Activated CD4-positive, alpha-beta T cell treated with anti-CD3 and anti-CD28 coated beads, Interleukin-2, amount 50 U/mL, for 4 hours (primary cell): ENCODE measurements at places on chromosomes 11 and 22.

GRCh38 chr22:45196308-45196707, 32.6 kb downstream of the NUP50 start:
- DNase-seq, result no peak

DNA sequence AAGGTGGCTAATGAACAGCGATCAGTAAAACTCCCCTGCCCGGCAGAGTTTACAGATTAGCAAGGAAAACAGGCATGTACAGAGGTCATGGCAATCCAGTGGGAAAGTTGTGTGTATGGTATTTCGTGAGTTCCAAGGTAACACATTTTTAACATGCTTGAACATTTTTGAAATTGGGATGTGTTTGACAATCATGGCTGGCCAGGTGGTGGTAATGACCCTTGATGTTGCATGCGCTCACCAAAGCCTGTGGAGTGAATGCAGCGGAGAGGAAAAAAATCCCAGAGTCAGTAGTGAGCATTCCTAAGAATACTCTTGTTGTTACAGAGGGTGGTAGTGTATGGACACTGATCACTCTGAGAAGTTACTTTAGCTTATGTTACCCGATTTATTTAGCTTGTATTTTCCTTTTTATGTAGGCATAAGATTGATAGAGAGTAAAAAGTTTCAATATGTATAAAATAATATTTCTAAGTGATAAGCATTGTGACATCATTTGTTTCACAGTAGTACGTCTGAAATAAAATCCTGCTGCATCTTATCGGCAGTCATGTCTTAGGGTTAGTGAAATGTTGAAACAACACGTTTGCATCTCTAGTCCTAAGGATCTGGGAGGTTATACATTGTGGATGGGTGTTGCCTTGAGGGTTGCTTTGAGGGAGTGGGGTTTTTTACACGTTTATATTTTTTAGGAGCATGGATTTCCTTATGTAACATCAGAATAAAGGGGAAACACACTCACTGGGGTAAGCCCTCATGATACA, 8.7 kb downstream of the TEAD1 start:
- DNase-seq, result no peak

DNA sequence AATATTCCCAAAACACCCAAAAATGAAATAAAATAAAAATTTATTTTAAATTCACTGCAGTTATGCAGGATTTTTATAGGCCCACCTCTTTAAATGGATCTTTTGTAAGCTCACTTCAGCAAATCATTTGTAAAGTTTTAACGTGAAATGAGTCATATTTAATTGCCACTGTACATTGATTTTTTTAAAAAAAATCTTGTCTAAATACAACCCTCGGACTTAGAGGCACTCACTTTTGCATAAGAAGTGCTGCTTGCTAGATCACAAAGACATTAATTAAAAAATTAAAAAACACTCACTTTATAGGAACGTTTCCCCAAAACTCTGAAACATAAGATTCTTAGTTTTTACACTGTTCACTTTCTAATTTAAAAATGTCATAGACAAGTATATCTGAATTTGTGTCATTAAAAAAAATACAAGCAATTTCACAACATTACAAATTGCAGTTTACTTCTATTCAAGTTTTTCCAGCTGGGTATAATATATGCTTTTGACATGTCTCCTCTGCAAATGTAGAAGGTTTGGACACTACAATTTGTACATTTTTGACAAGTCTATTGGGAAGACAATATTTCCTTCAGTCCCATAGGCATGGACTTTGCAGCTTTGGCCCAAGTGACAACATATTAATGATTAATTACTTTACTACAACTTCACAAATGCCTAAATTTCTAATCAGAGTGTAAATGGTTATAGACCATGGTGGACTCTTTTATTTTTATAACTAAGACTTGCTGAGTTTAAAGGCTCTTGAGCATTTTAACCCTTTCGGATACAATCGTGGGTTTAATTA, 1088.4 kb downstream of the LRRC4C start:
- DNase-seq, result no peak

DNA sequence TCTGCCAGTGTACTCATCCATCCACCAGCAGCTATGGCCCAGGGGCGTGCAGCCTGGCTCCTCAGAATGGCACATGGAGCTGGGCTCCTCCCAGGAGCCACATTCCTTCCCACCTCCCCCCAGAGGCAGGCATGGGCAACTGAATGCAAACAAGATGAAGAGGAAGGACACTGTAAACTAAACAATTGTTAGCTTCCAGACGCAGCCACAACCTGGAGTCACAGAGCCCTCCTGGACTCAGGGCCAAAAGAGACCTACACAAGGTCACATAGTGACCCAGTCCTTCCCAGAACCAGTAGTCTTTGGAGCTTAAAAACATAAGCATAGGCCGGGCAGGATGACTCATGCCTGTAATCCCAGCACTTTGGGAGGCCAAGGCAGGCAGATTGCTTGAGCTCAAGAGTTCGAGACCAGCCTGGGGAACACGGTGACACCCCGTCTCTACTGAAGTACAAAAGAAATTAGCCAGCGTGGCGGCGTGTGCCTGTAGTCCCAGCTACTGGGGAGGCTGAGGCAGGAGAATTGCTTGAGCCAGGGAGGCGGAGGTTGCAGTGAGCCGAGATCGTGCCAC, 30.7 kb upstream of the CLDN5 start:
- DNase-seq, result no peak

DNA sequence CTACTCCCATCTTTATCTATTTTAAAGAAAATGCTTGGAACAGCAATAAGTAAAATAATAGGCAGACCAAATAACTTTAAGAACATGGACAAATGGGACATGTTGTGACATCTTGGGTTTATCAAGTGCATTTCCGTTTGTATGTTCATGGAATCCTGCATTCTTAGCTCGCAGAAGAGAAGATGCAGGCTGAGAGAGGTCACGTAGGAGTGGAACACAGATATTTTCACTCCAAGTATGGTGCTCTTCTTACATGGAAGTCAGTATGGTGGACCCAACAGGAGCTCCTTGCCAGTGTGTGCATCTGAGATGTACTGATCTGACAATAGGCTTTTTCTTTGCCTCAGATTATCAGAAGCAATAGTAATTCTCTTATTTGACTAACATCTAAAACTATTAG, 1.7 kb downstream of the E2F8 start:
- DNase-seq, result no peak

GRCh38 chr11:133291780-133292179, 240.5 kb downstream of the OPCML start:
- no peak for DNase-seq

DNA sequence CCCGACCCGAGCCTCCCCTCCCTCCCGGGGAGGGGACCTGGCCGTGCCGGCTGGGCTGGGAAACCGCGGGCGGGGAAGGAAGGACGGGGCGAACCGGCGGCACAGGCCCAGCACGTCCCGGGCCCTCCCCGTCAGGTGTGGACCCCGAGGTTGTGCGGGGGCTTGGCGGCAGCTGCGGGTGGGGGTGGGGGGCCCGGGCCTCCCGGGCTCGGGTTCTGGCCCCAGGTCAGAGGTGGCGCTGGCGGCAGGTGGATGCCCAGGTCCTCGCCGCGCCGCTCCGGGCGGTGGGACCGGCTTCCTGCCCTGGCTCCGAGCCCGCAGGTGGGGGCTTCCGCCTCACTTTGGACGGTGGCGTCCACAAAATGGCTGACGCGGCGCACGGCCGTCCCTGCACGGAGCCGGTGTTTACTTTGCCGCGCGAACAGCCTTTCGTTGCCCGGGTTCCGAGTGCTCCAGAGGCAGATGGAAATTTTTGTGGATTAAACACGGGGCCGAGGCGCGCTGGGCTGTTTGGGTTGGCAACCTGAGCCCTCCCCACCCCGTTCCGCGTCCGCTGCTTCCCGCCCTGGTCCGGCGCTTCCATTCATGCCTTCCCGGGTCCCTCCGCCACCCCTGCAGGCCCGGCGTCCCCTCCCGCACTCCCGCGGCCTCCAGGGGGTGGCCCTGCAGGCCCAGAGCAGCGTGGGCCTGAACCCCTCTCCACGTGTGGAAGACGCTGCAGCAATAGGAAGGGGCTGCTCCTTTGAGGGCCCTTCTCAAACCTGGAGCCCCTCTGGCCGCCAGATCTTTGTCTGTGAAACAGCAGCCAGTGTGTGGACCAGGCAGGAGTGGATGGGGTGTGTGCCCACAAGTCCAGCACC, 92.0 kb upstream of the KCNQ1OT1 start:
- DNase-seq, result no peak

- DNase-seq, result no peak
These were observed 74.7 kb upstream of the C11orf87 start for GRCh38 chr11:109347304-109347703.

DNA sequence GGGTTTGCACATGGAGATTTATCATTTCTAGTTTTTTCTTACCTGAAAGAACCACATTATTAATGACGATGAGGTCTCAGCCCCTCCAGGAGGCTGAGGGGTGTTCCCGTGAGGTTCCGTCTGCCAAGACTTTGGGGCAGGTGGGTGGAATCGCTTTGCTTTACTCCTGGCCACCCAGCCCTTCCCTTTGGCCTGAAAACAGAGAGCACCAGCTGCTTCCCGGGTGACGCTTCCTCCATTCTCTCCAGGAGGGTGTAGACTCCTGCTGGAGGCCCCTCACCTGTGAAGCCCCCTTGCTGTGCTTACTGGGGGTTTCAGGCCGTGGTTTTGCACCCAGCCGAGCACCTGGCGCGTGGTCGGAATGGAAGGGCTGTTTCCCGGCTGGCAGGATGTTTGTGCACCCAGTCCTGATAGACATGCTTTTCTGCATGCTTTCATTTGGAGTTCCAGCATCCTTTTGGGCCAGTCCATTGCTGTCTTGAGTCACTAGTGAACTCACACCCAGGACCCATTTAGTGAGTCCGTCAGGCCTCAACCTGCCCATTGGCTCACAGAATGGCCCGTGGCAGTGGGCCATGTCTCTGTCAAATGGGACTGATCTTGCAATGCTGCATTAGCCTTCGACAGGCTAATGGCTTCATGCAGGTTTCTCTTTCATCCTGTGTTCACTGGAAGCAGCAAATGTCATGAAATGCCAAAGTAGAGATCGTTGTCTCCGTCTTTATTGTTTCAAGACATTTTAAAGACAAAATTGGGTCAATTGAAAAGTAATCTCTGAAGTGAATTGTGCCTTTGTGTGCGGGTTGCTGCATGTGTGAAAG, 360.8 kb downstream of the TBC1D22A start:
- DNase-seq, result no peak

GRCh38 chr11:81135570-81135969, 1598.1 kb downstream of the FAM181B start:
- DNase-seq, result no peak

- DNase-seq, result no peak
These were observed 72.1 kb upstream of the CD82 start for GRCh38 chr11:44493383-44493782.

GRCh38 chr11:45815747-45816146, 10.8 kb downstream of the SLC35C1 start:
- DNase-seq, result no peak

DNA sequence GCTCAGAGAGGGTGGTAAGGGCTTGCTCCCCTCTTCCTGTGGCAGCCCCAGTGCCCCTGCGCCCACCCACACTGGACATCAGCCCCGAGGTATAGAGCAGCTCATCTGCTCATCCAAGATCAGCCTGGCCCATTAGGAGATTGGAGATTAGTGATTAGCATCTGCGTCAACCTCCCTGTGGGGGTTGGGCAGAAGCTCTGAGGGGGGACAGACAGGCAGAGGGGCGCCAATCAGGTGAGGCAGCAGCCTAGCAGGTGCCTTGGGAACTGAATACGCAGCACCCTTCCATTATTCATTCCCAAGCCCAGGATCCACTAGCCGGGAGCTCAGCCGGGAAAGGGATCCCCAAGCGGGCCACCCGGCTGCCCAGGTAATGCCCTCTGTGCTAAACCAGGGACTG, 11.0 kb downstream of the SMTN start:
- no peak for DNase-seq

DNA sequence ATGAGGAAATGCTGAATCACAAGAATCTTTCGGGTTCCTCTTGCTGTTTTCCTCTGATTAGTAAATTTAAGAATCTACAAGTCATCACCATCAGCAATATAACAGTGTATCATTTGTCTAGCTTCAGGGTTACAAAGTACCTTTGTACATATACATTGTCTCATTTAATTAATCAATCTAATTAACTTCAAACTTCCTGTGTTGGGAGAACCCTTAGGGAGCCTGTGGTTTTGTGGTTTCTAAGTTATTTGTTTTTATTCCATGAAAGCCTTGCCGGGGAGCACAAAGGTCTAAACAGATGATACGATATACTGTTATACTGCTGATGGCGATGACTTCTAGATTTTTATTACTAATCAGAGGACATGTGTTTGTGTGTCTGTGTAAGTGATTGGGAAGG, 41.0 kb downstream of the TIMP3 start:
- DNase-seq, result no peak

DNA sequence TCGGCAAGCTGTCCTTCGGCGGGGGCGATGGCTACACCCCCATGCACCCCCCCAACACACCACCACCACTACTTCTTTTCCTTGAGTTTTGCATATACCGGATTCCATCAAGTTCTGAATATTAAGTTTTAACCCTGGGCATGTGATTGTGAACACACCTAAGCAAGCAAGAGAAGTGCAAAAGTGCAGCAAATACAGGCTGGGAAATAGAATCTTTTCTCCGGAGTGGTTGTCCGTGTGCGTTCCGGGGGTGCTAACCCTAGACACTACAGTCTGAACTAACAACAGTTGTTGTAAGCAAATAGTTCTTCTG, 574 bp downstream of the PRSS23 start:
- DNase-seq, result no peak

- DNase-seq, result no peak
These were observed 206.7 kb downstream of the SBF2 start for GRCh38 chr11:10087186-10087922.

DNA sequence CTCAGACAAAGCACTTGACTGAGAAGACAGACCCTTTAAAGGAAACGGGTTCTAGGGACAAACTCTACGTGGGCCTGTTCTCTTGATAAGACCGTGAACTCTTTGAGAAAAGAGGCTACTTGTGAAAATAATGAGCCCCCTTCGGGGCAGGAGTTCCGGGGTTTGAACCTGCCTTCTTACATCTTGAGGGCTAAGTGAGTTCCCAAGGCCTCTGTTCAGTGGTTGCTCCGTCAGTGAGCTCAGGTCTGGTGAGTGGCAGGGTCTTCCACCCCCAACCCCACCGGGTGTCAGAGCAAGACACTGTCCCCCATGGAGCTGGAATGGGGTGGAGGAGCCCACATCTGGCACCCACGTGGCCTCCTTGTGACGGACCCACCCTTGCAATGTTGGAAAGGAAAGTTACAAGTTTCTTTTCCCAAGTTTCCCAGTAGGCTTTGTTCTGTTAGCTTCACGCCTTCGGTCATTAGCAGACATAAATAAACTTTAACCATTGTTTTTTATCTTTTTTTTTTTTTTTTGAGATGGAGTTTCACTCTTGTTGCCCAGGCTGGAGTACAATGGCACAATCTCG, 6.3 kb upstream of the SAMM50 start:
- DNase-seq, result no peak

DNA sequence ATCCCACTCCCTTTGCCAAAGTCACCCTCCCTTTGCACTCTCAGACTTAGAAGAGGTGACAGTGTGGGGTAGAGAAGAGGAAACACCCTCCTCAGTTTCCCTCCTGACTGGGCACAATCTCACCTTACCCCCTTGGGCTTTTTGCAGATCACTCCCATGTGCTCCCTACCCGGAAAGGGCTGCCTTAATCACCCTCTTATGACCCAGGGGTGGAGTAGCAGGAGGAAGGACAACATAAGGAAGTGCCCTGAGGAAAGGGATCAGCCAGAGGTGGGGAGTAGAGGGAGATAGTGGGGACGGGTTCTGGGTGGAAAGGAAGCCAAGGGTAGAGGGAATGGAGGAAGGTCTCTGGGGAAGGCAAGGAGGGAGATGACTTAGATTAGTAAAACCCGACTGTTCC, 52.0 kb downstream of the NRXN2 start:
- no peak for DNase-seq

- DNase-seq, result no peak
These were observed 213.9 kb upstream of the NARS2 start for GRCh38 chr11:78788533-78788932.

- DNase-seq, result no peak
These were observed 11.5 kb upstream of the NAP1L4 start for GRCh38 chr11:3003396-3004231.
